CD4-positive, alpha-beta memory T cell (primary cell): ENCODE measurements at places on chromosomes 5 and 9.

DNA sequence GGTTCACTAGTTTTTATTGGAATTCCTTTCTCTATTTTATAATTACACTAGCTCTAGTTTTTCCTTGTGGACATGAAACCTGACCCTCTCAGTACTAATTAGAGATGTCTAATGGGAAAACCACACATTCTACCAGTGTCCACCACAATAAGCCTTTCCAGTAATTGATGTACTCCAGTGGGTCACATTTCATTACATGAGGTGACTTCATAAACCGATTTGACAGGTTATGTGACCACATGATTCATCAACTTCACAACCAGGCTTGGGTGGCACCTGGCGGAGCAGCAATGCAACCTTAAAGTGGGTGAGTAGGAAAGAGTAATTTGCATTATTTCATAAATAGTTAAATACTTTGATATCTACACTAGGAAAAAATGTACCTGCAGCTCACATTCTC lies 284.2 kb upstream of the ADAMTS16 start:
- DNase-seq = no peak

- peak; percentile 41 for DNase-seq
Observed at GRCh38 chr9:96241391-96241809, 60.6 kb downstream of the HSD17B3 start.

- DNase-seq = no peak
Observed at GRCh38 chr5:158055111-158055501, 196.2 kb upstream of the CLINT1 start.

- DNase-seq = no peak
Observed at GRCh38 chr9:80094176-80094771, 522.5 kb downstream of the TLE4 start.

DNA sequence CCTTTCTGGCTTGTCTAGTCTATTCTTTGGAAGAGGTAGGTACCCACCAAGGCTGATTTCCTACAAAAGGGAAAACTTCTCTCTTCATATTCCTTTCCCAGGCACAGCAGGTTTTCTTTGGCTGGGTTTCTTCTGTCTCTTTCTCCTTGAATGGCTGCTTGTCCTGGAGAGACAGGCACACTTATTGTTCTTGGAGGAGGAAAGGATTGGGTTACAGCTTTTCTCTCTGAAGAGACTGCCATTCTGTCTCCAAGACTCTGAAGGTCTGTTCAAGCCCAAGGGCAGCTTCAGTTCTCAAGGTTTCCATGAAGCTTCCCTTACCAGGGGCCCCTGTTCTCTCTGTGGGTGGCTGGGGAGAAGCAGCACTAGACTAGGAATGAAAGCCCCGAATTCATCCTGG lies 33.9 kb downstream of the ACTBL2 start:
- no peak for DNase-seq

- no peak for DNase-seq
Observed at GRCh38 chr9:95718263-95718662, 157.2 kb upstream of the ERCC6L2 start.

GRCh38 chr5:45162974-45163373 lies 354.2 kb downstream of the MRPS30 start:
- DNase-seq = no peak

DNA sequence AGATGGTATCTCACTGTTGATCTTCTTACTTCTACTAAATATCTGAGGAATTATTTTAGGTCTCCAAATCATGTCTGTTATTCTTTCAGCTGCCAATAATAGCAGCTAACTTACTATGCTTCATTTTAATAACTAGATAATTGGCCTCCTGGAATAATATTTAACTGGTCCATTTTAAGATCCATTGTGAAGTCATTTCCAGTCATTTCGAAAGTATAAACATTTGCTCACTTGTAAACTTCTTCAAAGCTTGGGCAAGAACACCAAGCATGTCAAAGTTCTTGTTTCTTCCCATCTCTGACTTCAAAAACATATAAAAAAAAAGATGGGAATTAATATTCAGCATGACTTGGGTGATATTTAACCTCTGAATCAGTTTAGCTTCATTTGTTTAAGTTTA lies 61.4 kb upstream of the MRPS30 start:
- no peak for DNase-seq

DNA sequence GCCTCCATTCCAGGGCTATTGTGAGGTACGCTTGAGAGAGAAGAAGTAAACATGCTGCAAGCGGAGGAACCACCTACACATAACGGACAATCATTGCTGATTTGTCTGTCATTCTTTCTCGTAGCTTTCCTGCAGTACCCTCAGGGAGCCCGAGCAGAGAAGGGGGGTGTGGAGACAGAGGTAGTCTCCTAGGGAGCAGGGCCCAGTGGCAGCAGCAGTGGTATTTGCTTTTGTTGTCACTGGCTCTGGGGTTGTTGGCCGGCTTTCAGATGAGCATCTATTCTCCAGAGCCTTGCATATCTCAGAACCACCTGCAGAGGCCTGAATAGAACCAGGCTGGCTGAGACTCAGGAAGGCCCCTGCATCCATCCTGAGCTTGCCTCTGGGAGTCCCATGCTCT lies 19.9 kb downstream of the ENHO start:
- DNase-seq = no peak

DNA sequence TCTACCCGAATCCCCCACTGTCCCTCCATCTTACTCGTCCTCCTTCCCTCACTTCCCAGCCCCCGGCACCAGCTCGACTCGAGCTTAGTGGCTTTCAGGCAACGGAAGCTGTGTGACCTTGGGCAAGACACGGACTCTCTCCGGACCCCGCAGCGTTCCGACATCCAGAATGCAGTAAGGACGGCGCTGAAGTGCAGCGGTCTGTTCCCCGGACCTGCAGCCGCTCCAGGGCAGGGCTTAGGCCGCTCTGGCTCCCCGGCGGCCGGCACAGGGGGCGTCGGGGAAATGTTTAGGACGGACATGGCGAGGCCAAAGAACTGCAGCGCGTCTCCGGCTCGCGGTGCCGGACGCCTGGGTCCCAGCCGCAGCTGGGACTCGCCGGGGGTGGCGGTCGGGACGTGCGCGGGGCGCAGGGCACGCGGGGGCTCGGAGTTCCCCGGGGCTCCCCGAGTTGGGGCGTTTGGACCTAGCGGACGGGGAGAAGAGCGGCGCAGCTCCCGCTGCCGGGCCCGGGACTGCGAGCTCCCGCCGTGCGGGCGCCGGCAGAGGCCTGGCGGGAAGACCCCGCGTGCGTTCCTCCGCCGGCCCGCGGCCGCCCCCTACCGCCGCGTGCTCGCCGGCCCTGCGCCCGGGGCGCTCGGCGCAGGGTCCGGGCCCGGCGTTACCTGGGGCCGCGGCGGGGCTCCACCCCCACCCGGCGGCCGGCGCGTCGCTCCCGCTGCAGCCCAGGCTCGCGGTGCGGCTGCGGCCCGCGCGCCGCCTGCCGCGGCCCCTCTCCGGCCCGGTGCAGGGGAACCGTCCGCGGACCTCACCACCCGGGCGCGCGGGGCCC lies 5.6 kb upstream of the RNF44 start:
- DNase-seq = no peak

DNA sequence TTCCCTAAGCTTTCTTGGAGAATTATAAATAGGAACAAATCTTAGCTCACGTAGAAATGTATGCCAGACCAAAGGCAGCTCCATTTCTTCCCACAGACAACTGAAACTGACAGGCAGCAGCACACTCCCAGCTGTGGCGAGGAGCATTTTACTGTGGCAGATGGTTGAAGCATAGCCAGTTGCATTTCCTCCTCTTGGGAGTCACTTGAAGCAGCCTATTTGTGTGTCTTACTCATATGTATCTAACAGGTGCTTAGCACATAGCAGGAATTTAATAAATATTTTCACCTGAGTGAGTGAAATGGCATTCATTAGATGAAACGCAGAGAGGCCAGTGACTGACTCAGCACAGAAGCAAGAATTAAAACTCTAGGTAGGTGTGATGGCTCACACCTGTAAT lies 12.3 kb upstream of the MTMR12 start:
- DNase-seq = no peak

- DNase-seq = no peak
Observed at GRCh38 chr5:119200795-119201194, 129.9 kb downstream of the DMXL1 start.
